ENCODE measurements at places on chromosomes 1 and 21.

DNA sequence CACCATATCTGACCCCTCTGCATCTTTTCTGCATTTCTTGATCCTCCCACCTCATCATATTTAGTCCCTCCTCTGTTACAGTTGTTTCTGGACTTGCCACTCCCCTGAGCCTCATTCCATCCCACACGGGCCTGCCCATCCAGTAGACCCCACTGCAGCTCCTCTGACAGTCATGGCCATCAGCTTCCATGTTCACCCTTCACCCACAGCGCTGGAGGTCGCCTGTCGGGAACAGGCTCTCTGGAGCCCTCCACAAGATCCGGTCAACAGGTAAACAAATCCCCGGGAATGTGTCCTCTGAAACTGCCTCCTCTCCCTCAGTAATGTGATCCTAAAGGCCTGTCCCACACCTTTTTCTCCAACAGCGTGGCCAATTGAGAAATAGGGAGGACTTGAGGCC is 31.3 kb downstream of the SYF2 start:
- DNase-seq, result no peak

DNA sequence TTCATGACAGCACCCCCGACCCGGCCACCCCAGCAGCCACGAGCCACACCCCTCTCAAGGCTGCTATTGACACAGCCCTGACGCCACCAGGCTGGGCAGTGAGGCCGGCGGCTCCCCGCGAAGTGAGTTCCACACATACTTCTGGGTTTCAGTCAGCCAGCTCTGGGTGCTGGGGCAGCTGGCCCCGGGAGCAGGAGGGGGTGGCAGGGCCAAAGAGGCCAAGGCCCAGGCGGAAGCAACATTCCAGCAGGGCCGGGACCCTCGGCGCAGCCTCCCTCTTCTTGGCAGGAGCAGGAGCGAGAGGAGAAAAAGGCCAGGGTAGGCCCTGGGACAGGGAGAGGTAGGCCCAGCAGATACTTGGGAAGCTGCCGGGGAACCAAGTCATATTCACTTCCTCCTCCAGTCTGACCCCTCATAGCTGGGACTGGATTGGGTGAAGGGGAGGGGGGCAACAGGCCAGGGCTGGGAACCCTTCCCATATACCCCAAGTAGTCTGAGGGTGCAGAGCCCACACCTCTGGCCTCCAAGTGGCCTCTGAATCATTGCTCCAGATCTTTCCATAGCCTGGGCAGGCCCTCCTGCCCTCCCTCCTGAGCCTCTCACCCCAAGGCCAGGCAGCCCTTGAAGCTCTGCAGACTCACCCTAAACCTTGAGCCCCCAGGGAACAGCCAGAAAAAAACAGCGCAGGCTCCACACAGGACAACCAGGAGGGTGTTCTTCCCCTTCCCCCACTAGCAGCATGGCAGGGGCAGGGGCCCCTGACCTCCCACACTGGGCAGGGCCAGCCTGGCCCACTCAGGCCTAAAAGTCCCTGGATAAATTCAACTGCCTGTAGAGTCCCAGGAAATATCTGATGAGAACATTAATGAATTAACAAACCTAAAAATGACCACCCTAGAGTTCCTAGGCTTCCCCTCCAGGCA is 5.7 kb downstream of the HSPG2 start:
- no peak for DNase-seq

DNA sequence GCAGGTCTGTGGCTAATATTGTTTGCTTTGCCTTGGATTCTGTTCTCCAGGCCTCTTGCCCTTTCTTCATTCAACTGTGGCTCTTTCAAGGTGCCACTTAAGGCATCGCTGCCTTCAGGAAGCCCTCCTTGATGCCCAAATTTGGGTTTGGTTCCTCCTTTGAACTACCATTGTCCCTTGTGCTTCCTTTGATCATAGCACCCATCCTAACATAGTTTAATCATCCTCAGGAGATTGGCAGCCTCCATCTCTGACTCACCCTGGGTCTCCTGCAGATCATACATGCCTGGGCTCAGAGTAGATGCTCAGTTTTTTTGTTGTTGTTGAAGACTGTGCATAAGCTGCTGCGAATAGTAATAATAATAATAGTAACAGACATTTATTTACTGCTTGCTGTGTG is 54.4 kb upstream of the ACOT11 start:
- DNase-seq, result no peak

GRCh38 chr1:3599286-3599811 is 12.0 kb downstream of the MEGF6 start:
- no peak for DNase-seq

- DNase-seq, result no peak
Observed at GRCh38 chr1:184860535-184860934, 105.9 kb upstream of the EDEM3 start.

- no peak for DNase-seq
Observed at GRCh38 chr1:160904783-160905616, 20.0 kb upstream of the ITLN1 start.

DNA sequence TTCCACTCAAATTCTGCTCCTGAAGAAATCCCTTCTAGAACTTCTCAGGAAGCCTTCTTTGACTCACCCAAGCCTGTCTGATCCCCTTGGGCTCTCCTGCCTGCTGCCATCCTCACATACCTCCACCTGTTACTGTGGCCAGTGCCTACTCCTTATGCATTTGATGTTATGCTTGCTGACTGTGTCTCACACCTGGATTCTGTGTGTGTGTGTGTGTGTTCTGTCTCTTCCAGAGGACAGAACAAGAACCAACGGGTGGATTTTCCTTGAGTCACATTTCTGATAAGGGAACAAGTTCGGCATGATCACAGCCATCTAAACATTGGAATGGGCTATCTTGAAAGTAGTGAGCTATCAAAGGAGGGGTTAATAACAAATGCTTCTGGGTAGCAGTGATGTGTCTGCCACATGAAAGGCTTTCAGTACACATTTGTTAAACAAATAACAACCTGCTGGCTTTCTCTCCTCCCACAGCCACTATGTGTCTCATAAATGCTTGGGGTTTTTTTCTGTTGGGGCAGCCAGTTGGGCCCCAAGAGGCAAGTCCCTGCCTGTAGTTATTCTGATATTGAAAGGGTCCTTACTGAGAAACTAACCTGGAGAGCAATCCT is 8.9 kb upstream of the GPR37L1 start:
- no peak for DNase-seq
